Cerebellar cortex (tissue), 1 donor: ENCODE measurements at places on chromosomes 5 and 9.

DNA sequence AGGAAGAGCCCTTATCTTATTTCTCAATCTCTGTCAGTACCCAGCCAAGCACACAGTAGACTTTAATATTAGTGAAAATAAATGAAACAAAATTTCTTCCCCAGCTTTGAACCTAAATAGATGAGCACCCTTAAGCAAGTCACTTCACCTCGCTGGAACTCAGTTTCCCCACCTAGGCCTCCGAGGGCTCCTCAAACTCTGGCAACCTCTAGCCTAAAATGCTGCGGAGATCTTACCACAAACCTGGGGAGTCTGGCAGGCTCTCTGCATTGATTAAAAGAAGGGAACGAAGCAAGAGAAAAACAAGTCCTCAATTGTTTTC lies 326 bp downstream of the RIGI start:
- no peak for DNase-seq

GRCh38 chr5:98263084-98263483 lies 510.4 kb upstream of the RGMB start:
- DNase-seq: no peak

DNA sequence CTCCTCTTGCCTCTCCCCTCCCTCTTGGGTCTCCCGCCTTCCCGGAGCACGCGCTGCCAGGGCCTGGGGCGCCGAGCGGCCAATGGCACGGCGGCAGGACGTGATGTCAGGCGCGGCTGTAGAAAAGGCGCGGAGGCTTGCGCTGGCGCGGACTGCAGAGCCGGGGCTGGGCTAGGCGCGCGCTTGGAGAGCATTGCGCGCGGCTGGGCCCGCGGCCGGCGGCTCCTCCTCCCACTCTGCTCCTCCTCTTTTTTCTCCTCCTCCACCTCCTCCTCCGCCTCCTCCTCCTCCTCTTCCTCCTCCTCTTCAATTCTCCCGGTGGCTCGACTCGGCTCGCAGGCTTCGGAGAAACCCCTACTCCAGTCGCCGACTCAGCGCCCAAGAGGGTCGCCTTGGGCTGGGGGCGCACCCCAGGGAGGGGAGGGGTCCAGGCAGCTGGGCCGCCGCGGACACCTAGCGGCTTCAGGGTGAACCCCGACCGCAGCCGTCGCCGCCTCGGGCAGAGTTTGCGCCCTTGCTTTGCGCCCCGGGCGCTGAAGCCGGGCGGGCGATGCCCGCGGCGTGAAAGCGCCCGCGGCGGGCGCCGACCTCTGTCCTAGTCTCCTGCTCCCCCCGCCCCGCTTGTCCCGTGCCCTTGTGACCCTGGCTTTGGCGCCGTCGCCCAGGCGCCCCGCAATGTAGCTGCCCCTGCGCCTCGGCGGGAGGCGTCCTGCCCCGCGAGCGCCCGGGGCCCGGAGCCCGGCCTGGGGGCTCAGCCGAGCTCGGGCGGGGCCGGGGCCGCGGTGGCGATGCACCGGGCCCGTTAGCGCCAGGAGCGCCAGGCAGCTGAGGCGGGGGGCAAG lies at the start of gene LHX2:
Gene LHX2 (plus strand): TSS at position 309 of the 842 bp plus-strand sequence. CDS start 581 bp downstream, outside the sequence.
- DNase-seq: peak; percentile 85

GRCh38 chr9:120500733-120501132 lies 79.2 kb downstream of the CDK5RAP2 start:
- DNase-seq: no peak

- DNase-seq: no peak
Measured at GRCh38 chr9:80197661-80198060, 625.9 kb downstream of the TLE4 start.

DNA sequence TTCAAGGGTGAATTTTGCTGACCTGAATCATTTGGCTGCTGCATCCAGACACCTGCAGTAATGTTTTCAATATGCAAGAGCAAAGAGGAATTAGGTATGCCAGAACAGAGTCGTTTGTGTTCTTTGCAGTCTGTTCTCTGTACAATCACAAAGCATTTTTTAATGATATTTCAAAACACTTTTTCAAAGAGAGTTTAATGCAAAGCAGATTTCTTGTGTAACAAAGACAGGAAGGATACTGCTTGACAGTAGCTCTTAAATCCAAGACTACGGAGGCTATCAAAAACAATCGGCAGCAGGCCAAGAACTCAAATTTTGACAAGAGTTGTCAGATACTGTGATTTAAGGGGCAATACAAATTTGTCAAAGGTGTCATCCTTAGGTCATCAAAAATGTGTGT lies 341.9 kb downstream of the GADD45G start:
- DNase-seq: no peak

- DNase-seq: peak; percentile 6
Measured at GRCh38 chr9:36855448-36856315, 178.4 kb downstream of the PAX5 start.

- DNase-seq: no peak
Measured at GRCh38 chr9:1013021-1013420, 36.6 kb downstream of the DMRT3 start.

GRCh38 chr5:119393201-119393691 lies 37.4 kb downstream of the TNFAIP8 start:
- no peak for DNase-seq

- peak; percentile 66 for DNase-seq
Measured at GRCh38 chr5:150491876-150492275, 16.1 kb upstream of the NDST1 start.

- DNase-seq: peak; percentile 10
Measured at GRCh38 chr5:7396713-7397454, 946 bp downstream of the ADCY2 start.

DNA sequence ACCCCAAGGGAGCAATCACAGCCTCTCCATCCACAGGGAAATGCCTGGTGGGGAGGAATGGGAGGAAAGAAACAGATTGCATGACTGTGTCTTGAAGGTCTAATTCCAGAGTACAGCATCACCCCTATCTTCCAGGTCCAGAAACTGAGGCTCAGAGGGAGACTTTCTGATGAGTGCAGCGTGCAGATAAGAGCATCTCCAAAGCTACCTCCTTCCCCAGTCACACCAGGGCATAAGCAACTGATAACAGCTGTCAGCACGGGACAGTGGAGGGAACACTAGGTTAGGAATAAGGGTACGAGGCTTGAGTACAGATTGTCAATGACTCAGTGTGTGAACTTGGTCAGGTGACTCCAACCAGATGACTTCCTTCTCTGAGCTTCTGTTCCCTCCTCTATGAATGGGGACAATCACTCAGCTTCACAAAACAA lies 126.9 kb downstream of the KCNIP1 start:
- no peak for DNase-seq

DNA sequence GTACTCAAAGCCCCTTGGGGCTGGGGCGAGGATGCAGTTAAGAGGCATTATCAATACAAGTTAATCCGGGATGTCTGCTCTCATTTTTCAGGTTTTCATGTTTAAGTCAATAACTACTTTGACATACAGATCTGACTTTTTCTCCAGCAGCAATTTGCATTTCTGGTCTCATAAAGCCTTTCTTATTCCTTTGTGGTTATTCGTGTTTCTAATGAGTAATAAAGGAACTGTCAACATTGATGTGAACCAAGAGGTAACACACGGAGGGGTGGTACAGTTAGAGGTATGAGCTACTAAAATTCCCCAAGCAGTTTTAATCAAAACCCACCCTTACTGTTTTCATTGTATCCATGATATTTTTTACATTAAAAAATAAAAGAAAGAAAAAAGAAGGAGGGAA lies 138.0 kb upstream of the NFIB start:
- no peak for DNase-seq

DNA sequence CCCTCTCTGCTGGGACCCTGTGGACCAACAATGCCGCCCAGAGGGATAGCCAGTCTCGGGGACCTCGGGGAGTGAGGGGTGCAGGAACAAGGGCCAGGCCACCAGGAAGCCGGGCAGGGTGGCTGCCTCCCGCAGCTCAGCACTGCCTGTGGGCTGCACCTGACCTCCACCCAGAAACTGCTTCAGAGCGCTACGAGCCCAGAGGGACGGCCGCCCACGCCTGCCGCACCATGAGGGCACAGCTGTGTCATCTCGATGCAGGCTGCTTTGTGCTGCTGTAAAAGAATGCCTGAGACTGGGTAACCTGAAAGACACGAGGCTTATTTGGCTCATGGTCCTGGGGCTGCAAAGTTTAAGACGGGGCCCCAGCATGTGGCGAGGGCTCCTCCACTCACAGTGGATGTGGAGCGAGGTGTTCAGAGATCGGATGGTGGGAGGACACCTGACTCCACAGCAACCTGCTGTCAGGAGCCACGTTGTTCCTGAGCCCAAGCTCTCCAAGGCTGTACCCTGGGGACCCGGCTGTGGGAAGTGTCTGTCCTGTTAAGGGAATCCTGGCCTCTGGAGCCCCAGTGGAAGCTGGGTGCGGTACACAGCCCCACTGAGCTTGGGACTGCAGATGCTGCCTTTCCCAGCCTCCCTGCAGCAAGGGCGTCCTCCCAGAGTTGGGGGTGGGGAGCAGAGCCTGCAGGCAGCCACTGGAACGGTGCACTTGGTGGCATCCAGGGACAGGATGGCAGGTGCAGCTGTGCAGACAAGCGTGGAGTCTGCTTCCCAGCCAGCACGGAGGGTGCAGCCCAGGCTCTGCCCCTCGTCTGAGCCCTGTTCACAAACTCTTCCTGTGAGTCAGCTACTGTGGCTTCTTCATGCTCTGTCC lies 11.8 kb upstream of the ZDHHC11 start:
- DNase-seq: no peak

DNA sequence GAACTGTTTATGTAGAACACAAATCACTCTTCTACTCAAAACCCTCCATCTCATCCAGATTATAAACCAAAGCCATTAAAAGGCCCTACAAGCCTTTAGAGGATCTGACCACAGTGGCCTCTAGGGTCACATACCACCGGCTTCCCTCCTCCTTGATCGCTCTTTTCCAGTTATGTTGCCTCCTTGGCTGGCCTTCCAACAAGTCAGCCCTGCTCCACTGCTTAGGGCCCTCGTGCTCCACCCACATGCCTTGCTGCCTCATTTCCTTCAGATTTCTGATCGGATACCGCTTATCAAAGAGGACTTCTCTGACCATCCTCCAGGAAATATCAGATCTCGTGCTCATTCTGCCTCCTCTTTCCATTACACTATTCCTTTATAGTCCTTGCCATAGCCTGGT lies 139.4 kb upstream of the RAI14 start:
- no peak for DNase-seq

- DNase-seq: peak; percentile 6
Measured at GRCh38 chr9:108412755-108413154, 443.0 kb downstream of the ACTL7B start.

GRCh38 chr9:78865737-78866136 lies 568.8 kb downstream of the PSAT1 start:
- no peak for DNase-seq

- no peak for DNase-seq
Measured at GRCh38 chr5:57441557-57441956, 41.1 kb downstream of the ACTBL2 start.

DNA sequence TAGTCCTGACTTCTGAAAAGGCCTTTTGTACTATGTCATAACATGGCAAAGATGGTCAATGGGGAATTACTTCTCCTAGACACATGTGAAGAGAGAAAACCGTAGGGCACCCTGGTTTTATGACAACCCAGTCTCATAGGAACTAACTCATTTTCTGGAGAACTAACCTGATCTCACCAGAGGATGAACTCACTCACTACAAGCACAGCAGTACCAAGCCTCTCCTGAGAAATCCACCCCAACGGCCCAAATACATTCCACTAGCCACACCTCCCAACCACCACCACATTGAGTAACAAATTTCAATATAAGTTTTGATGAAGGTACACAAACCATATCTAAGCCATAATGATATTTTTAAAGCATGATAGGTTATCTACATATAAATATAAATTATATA lies 909.3 kb upstream of the CDH10 start:
- DNase-seq: no peak

DNA sequence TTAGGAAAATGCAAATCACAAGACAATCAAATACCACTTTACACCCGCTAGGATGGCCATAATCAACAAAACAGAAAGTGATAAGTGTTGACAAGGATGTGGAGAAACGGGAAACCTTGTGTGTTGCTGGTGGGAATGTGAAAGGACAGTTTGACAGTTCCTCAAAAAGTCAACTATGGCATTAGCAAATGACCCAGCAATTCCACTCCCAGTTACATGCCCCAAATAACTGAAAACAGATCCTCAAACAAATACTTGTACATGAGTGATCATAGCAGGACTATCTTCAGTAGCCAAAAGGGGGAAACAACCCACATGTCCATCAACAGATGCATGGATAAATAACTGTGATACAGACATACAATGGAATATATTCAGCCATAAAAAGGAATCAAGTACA lies 21.2 kb downstream of the RASGEF1C start:
- DNase-seq: no peak

DNA sequence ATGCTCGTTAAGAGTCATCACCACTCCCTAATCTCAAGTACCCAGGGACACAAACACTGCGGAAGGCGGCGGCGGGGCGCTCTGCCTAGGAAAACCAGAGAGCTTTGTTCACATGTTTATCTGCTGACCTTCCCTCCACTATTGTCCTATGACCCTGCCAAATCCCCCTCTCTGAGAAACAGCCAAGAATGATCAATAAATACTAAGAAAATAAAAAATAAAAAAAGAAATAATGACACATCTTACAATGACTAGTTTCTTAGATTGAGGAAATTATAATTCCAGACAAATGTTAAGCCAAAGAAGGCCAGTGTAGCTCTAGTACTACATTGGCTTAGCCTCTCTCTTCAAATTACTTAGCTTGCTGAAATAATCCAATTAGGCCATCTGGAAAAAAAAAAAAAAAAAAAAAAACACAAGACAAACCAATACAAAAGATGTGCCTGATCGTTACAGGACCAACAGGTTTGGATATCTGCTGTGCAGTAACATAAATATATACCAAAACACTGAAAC lies 58.0 kb downstream of the ANXA2R start:
- no peak for DNase-seq

DNA sequence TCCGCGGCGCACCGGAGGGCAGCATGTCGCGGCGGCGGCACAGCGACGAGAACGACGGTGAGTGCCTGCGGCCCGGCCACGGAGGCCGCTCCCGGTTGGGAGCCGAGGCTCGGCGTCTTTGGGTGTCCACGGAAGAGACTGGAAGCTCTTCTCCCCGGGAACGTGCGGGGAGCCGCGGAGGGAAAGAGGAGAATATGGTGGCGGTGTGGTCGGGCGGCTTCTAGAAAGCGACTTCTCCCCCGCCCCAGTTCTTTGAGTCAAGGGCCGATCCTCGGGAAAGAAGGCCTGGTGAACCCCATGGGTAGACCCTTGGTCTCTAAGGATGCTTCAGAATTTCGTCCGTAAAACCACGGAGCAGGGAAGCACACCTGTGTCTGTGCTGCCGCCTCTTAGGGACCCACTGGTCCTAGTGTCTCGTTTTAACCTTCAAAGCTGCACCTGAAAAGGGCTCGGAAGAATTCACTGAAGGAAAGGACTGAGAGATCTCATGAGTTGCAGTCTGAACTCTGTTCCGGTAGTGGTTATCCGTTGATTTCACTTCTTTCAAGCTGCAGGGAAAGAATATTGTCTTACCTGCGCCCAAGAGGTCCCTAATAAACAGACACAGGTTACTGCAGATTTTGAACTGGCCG lies 354 bp downstream of the NCBP1 start:
- no peak for DNase-seq

- peak; percentile 21 for DNase-seq
Measured at GRCh38 chr9:128005923-128006322, 25.1 kb upstream of the EEIG1 start.
